ENCODE measurements at places on chromosomes 7 and 10.

DNA sequence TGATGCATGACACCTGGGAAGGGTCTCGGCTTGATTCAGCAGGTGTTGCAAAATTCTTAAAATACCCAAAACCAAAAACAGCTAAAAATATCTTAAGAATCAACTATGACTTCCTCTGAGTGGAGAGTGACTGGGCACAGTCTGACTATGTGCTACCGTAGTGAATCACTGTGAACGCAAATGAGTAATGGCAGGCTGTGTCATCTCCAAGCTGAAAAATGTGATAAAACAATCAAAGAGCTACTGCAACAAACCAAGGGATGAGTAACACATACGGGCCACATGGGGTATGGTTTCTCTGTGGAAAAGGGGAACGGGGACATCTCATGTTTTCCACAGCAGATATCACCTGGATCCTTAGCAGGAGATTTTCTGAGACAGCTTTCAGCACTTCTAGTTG, 127.5 kb downstream of the ABCA13 start:
- no peak for DNase-seq

DNA sequence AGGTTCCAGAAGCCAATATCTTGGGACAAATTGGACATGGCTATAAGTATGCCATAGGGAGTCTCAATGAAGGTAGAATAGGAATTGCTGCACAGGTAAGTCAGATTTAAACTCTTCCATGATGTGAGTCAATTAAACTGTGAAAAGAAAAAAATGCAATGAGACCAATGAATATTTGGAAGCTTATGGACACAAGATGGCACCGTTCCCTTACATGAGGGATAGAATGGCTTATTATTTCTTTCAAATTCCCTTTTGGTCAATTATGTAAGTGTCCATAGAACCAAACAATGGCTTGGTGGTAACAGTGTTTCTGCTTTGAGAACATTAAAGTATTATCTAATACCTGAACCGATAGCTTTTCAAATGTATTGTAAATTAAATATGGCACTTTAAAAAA, 35.6 kb downstream of the ACADSB start:
- DNase-seq, result no peak

GRCh38 chr10:119896061-119896655, 3.6 kb downstream of the SEC23IP start:
- DNase-seq, result no peak

- DNase-seq, result no peak
Measured at GRCh38 chr10:119358152-119358512, 150.8 kb downstream of the GRK5 start.

DNA sequence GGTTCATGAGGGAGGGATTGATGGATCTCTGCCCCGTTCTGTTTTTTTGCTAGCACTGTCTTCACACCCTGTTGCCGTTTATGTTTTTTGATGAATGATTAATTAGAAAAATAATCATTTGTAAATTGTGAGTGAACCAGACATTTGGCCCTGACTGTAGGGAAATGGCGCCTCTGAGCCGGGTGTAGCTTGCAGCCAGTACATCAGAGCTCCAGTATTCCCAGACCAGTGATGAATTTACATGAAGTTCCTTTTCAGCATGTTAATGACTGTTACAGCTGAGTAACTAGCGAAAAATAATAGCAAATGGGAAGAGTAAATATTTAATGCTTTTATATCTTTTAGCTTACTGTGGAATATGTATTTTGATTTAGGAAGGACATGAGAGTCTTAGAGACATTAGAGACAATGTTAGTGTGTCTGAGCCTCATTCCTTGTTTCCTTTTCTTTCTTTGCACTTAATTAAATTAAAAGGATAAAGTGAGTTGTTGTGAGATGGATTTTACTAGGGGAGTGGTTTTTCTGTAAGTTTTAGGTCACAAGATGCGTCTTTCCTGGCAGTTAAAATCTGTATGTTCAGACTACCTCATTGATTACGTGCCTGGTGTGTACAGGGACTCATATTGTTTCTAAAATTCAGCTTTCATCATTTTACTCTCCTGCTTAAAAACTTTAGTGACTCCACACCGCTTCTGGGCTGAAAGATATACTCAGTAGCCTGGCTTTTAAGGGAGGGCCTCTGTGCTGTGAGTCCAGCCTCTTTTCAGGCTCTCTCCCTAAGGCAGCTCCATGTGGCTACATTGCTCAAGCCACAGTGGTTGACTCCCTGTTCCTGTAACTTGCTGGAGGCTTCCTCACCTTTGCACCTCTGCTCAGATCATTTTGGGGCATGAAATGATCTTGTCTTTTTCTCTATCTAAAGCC, 86.4 kb downstream of the AUTS2 start:
- no peak for DNase-seq

- no peak for DNase-seq
Measured at GRCh38 chr10:15331461-15331860, 39.6 kb downstream of the FAM171A1 start.

GRCh38 chr7:13036256-13036780, 348.9 kb downstream of the ARL4A start:
- no peak for DNase-seq

DNA sequence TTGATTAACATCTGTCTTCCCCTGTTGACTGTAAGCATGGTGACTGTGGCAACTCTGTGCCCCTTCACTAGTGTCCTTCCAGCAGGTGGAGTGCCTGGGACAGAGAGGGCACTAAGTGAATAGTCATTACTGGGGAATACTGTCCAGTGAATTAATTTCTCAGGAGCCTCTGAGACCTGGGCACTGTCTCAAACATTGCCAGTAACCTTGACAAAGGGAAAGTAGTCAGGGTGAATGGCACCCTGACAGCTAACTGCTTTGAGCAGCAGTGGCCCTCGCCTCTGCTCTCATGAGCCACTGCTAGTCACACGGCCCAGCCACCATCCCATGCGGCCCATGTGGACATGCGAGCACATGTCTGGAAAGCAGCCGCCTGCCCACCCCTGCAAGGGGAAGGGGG, 13.1 kb upstream of the GRB10 start:
- no peak for DNase-seq

DNA sequence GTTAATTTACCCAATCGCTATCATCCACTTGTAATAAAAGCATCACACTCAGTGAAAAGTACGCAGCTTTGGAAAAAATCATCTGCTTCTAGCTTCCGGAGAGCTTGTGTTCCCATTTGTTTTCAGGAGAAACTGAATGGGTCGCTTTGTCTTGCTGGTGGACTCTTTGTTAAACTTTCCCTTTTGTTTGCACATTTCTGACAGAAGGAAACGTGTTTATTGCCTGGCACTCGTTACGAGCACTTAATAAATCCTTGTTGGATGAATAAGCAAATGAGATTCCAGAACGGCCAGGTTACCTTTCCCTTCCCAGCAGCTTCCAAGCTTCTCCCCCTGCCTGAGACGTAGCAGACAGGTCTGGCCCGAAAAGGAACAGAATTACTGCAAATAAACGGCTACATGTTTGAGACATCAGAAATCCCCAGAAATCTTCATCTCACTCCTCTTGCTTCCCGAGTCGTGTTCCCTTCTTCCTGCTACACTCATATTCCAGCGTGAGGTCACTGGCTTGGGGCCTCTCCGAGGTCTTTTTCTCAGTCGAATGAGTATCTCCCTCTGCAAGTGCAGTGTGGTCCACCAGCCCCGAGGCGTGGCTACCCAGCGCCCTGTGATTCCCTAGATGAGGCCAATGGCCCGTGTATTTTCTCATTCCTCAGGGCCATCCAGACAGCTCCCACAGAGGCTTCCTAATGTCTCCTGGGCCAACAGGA, 167.2 kb downstream of the FRMD4A start:
- no peak for DNase-seq

DNA sequence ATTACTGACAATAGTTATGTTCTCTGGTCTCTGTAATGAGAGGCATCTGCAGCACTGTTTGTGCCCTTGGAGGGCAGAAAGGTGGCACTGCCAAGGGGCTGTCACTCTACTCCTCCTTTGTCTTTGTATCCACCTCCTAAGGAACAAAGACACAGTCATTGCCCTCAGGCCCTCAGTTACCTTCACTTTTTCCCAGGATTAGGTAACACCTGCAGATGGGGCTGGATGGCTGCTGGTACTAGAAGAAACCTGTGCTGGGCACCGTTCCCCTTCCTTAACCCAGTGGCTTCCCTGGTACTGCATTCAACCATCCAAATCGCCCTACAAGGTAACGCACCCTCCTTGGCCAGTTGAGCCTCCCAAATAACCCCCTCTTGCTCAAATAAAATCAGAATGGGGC, 246.9 kb upstream of the NEBL start:
- no peak for DNase-seq

DNA sequence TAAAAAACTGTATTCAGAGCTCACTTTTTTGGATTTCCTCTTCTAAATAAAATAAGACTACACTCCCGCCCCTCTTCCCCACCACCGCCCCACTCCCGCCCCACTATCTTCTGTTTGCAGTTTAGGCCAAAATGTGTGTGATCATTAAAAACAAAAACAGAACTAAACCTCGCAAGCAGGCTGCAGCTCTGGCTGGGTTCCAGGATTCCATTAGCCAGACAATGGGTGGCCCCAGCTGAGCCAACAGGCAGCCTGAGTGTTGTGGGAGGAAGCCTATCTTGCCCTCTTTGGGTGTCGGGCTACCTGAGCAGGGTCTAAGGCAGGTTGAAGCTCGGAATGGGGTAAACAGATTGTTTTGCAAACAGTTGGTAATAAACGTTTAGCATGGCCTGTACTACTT, 41.7 kb downstream of the ARL4A start:
- no peak for DNase-seq

DNA sequence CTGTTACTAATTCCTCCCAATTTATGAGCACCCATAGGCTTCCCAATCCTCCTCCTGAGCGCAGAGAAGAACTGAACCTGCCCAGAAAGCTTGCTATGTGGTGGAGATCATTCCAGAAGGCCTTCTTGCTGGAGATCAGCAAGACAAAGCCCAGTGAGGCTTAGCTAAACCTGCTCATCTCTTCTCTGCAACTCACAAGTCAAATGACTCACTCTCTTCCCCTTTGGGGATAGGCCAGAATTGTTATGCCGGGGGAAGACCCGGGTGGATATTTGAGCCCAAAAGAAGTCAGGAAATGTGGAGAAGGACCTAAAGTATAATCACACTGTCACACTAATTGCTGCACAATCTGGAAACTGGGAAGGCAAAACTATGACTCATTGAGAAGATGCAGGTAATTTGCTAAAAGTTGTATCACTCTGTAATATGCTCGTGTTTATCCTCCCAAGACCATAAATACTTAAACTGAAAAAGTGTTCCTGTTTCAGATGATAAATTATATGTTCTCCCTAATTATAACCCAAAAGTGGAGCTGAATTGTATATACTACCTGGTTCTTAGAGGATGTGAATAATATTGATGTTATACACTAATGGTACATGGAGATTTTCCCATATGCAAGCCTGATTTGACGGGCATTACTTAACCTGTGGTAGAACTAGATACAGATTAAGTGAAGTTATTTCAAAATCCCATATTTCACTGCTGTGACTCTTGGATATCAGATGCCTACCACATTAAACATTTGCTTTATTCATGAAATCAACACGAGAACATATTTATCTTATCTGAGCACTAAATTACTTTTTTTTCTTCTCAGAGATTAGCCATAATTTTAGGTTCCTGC, 6.4 kb downstream of the NEBL start:
- DNase-seq, result no peak

DNA sequence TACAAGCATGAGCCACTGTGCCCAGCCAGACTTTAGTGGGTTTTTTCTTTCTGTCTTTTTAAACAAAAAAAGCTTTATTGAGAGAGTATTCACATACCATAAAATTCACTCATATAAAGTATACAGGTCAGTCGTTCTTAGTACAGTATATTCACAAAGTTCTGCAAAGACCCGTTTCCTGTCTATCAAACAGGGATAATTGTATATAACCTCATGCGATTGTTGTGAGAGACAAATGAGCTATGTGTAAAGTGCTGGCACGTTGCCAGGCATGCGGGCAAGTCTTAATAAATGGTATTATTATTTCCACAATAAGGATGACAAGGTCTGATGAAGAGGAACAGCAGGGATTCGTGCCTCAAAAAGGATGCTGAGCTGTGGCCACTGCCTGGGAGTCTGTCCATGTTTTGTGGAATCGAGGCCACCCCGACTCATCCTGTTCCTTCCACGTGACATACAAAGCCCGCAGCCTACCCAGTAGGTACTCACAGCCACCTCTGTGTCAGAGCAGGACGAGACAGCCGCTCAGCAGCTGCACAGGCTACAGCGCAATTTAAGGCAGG, 51.6 kb downstream of the SMKR1 start:
- no peak for DNase-seq

DNA sequence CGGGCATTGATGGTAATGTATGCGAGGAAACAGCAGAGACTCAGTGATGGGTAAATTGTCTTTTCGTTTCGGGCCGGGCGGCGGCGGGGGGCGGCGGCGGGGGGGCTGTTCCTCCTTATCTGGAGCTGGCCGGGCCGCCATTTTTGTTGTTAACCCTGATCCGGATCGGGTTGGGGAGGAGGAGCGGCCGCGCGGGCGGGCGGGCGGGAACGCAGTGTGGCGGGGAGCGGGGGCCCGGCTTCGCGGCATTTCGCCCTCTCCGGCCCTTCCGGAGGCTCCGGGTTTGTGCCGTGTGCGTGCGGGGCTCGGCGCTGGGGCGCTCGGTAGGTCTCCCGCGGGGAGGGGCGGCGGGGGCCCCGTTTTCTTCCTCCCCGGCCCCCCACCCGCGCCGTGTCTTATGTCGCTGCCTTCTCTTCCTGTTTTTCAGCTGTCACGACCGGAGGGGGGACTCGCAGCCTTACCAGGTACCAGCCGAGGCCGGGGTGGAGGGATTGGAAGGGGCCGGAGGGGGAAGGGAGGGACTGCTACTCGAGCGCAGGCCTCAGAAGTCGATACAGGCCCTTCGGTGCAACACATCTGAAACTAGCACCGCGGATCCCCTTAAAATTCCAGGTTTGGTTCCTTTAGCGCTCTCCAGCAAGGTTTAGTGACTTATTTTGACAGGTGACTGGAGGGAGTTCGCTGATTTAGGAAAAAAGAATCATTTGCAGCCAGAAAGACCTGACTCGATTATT, 820 bp downstream of the WAC start:
- DNase-seq, result peak; percentile 67
